Stimulated activated CD8-positive, alpha-beta memory T cell treated with anti-CD3 and anti-CD28 coated beads, Interleukin-4, amount 100 ng/mL, for 24 hours (primary cell): ENCODE measurements at places on chromosomes 2 and 18.

DNA sequence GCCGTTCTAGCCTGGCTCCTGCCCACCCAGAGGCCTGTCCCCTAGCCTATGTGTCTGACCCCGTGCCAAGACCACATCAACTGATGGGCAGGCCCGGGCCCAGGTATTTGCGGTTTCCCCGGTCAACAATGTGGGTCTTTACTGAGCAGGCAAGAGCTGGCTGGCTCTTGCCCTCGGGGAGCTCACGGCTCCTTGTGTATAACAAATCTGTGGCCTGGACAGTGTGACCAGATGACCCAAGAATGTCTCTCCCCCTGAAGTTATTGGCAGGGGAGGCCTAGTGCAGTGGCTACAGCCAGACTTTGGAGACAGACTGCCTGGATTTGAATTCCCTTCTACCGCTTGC is 179.6 kb downstream of the KLHL29 start:
- no peak for DNase-seq

- DNase-seq = no peak
Measured at GRCh38 chr18:55811925-55812324, 223.9 kb upstream of the TCF4 start.

DNA sequence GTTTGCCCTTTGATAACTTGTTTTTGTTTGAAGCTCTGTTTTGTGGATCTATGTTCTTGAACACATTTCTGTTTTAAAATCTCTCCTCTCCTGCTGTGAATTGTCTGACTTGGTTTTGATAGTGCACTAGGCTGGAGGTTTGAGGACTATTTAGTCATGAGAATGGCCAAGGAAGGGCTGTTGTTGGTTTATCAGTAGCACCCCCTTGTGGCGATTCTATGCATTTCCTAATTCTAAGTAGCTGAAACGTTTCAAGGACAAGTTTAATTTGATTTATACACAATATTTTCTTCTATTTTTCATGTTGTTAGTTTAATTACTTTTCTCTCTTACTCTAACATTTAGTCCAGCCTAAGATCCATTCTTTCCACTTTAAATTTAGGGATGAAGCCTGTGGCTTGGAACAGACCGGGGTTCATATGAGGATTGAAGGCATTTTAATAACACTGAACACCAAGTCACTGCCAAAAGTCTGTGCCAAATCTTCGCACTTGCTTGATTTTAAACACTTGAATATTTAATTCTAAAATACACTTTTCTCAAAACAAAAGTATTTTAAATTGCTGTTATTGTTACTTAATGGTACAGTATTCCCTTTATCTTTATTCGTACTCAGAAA is 166.0 kb downstream of the SOCS6 start:
- DNase-seq = no peak

DNA sequence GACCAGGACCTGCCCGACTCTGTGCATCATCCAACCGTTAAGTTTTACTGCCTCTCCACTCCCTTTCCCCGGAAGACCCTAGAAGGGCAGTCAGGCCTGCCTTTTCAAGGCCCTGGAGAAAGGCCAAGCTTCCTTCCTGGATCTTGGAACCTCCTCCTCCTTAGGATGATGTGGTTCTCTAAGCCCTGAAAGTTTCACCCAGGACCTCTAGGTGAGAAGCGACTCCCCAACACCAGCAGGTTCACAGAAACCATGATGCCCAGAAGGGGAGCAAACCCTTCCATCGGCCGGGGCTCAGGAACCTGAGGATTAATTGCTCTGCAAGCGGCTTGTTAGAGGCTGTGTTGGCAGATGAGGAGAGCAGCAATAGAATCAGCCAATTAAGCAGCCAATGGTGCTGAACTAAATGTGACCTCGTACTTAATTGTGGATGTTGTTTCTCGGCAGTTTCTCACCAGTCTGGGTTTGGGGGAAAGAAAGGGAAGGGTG is 94.2 kb upstream of the FZD7 start:
- no peak for DNase-seq

DNA sequence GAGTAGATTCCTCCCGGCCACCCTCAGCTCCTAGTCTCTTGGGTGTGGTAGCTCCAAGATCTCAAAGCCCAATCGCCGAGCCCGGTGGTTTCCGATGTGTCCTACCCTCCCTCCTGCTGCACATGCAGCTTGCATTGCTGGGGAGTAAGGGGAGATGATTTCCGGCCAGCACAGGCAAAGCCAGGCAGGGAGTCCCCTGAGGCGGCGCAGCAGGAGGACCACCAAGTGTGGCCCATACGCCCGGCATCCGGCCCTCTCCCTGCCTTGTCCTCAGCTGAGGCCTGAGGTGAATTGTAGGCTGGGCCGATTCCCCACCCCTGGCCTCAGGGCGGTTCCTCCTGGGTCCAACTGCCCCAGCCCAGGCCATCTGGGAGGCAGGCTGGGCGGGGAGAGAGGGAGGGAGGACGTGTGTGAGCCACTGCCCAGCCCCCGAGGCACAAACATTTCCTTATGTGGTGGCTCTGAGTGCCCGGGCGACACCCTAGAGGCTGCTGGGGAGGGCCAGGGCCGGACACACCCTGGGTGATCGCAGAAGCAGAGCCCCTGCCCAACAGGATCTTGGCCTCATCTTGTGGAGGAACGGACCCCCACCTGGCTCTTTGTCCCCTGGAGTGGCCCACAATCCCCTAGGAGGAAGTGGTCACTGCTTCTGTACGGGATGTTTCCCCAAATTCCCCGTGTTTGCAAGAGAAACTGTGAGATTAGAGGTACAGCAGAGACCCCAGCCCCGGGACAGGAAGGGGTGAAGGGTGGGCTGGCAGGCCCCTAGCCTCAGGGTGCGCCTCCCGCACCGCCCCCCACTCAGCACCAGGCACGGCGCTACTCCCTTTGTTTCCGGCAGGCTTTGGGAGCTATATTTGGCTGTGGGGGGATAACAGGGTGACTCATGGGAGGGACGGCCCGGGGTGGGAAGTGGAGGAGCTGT is 41.9 kb upstream of the PTMA start:
- DNase-seq = no peak

DNA sequence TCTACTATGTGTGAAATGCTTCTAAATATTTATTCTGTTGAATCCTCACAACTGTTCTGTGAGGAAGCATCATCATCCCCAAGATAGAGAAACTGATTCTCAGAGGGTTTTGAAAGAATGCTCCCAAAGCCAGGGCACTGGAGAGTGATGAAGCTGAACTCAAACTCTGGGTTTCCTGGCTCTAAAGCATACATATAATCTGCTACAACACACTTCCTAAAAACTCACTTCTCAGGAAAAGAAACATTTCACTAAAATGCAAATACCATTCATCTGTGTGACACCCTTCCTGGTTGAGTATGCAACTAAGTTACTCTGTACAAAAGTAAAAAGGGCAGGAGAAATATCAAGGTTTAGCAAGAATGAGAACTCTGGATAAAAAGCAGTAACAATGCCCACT is 58.6 kb downstream of the GRB14 start:
- no peak for DNase-seq

GRCh38 chr2:171874517-171874916 is 19.5 kb downstream of the SLC25A12 start:
- DNase-seq = no peak

- DNase-seq = no peak
Measured at GRCh38 chr2:206020171-206020570, 65.8 kb downstream of the INO80D start.

GRCh38 chr2:2828774-2829368 is 497.8 kb upstream of the MYT1L start:
- DNase-seq = no peak

DNA sequence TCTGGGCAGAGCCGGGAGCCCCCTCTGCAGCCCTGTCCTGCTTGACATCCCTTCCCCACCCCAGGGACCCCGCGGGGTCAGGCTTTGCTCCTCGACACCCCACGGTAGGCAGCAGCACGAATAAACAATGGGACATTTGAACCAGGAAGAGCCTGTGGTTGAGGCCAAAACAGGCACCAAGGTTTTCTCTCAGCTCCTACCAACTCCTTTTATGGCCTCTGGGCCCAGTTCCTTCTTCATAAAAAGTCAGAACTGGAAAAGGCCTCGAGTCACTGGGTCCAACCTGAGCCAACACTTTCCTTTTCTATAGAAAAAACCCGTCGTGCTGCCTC is 20.6 kb downstream of the TEX44 start:
- DNase-seq = no peak

- DNase-seq = no peak
Measured at GRCh38 chr2:214107726-214108125, 303.1 kb upstream of the VWC2L start.

GRCh38 chr2:8526403-8526696 is 155.5 kb upstream of the ID2 start:
- no peak for DNase-seq

GRCh38 chr2:45224321-45224992 is 215.2 kb upstream of the SIX2 start:
- no peak for DNase-seq

DNA sequence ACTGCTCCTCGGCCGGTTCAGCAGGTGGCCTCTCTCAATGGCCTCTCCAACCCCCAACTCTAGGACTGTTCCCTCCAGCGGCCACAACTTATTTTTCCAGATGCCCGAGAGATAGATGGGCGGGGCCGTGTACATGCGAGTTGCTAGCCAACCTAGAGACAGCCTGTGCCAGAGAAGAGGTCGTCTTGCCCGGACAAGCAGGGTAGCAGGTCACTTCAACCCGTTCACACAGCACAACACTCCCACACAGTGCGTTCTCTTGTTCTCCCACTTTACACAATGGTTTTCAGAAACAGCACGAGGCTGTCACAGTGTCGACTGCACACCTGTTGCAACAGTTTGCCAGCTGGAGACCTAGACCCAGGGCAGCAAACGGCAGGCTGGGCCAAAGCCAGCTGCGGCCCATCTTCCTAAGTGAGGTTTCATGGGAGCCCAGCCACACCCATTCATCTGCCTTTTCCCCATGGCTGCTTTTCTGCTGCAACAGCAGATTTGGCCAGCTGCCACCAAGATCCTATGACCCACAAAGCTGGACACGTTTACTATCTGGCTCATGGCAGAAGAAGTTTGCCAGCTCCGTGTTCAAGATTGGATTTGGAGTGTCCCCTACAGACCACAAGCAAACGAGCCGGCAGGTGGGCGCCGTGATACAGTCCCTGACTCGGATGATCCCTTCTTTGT is 7.3 kb upstream of the PRLH start:
- DNase-seq = no peak

DNA sequence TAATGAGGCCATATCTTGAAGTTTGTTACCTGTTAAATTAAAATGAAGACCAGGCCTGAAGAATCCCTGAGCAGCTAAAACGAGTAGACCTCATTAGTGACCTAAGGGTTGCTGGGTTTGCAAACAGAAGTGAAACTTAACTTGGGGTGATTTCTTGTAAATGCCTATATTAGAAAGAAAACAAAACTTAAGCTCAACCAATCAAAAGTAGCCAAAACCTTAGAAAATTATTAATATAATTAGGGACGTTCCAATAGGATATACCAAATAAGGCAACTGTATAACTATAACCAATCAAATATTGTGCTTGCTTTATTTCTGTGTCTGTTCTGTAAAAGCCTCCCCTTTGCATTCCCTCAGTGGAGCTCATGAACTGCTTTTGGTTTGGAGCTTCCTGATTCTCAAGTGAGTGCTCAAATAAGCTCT is 137.9 kb upstream of the VRK2 start:
- DNase-seq = no peak

DNA sequence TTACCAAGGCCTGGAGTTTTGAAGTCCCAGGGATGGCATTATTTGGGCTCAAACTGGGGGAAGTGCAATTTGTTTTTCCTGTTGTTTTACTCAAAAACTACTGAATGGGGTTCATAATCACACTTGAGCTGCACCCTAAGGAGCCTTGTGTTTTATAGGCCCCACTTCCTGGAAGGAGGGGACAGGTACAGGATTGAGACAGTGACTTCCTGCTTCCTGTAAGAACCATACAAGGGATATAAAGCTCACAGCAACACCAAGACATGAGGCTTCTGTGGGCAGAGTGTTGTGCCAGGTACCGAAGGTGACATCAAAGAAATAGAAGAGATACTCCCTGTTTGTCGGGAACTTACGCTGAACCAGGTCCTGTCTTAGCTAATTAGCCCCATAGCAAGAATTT is 70.4 kb upstream of the SKOR2 start:
- no peak for DNase-seq
